ENCODE measurements at places on chromosomes 4 and X. TPM values are rescaled to one million over a fixed set of nuclear protein-coding genes. Genes with fewer than 3 reads are reported as not detected.

DNA sequence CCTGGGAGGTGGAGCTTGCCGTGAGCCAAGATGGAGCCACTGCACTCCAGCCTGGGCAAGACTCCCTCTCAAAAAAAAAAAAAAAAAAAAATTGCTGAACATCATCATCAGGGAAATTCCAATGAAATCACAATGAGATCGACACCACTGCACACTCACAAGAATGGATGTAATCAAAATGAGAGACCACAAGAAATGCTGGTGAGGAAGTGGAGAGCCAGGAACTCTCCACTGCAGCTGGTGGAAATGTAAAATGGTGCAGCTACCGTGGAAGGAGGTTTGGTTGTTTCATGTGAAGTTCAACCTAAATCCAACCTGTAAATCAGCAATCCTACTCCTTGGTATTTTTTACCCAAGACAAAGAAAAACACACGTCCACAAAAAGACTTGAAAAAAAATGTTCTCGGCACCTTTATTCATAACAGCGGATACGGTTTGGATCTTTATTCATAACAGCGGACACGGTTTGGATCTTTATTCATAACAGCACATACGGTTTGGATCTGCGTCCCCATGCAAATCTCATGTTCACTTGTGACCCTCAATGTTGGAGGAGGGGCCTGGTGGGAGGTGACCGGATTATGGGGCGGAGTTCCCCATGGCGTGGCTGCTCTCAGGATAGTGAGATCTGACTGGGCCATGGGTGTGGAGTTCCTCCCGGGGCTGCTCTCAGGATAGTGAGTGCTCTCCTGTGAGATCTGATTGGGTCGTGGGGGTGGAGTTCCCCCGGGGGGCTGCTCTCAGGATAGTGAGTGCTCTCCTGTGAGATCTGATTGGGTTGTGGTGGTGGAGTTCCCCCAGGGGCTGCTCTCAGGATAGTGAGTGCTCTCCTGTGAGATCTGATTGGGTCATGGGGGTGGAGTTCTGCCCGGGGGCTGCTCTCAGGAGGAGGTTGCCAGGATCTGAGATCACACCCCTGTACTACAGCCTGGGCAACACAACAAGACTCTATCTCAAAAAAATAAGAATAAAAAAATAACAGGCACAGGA lies 7.7 kb downstream of the GAK start:
- peak overlapping the region; percentile 44 for H3K27ac ChIP-seq
- H3K4me1 ChIP-seq, result peaks cover 74% of the 10 kb centered on the region
- no peaks in the 10 kb centered on the region for H3K27me3 ChIP-seq
- no peak for DNase-seq

MAGEA11 gene
- not detected for polyA plus RNA-seq

GRCh38 chrX:71998836-71999509 lies 88.3 kb downstream of the NHSL2 start:
- H3K4me3 ChIP-seq, result no peak overlapping the region
- peaks cover 2% of the 10 kb centered on the region for H3K4me1 ChIP-seq
- no peak overlapping the region for H3K27ac ChIP-seq
- H3K27me3 ChIP-seq, result no peaks in the 10 kb centered on the region
- no peaks in the 10 kb centered on the region for H3K36me3 ChIP-seq

DNA sequence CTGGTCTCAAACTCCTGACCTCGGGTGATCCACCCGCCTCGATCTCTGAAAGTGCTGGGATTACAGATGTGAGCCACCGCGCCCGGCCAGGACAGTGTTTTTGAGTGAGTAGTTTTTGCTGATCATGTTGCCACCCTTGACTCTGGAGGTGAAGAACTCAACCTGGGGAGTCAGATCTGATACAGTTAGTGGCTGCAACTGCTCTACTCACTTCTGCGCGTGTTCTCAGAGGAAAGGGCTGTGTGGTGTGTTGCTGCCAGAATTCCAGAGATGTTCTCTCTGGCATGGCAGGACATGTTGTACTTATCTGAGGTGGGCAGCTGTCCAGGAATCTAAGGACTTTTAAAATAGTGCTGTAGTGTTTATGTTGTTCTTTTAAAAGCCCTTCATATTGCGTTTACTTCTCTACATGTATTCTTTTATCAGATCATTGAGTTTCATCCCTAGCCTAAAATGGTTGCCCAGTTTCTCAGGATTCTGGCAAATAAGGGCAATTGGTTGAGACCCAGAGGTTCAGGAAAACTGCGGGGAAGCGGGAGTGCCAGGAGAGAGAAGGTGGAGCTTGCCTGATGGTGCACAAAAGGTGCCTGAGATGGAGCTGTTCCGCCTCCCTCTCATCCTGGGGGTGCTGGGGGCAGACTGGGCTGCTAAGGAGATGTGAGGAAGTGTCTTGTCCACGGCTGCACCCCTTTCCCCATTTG lies 97.7 kb downstream of the ARHGAP10 start:
- no peaks in the 10 kb centered on the region for H3K36me3 ChIP-seq
- no peaks in the 10 kb centered on the region for H3K27me3 ChIP-seq
- H3K27ac ChIP-seq, result no peak overlapping the region
- no peak for DNase-seq
- no peak overlapping the region for H3K4me3 ChIP-seq
- peaks cover 17% of the 10 kb centered on the region for H3K4me1 ChIP-seq

POF1B gene
- not detected for polyA plus RNA-seq

DNA sequence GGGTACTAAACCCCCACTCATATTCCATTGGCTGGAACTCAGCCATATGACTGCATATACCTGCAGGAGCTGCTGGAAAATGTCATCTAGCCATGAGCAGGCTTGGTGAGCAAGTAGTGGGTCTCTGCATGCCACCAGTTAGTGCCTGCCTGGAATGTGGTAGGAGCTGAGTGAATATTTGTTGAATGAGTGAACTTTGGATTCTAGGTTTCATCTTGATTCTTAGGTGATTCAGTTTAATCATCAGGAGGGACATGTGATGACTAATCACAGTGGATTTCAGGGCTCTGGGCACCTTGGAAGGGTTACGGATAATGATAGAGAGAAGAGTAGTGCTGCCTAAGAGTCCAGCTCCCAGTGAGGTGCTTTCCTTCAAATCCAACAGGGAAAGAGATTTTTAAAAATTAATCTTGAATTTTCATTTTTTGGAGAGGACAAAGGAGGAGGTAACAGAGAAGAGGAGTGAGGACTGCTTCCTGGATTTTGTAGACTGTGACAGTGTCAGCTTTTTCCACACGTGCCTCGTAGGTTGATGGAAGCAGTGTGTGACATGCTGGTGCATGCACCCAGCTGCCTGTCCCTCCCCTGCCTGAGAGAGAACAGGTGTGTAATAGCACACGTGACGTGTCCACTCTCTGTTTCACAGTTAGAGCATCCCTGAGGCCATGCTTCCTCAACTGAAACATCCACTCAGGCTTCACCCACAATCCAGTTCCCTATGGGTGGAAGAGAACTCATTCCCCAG lies 30.4 kb downstream of the NHS start:
- peaks cover 7% of the 10 kb centered on the region for H3K27me3 ChIP-seq
- H3K4me1 ChIP-seq, result no peaks in the 10 kb centered on the region
- H3K4me3 ChIP-seq, result no peak overlapping the region
- no peaks in the 10 kb centered on the region for H3K36me3 ChIP-seq

Data from naive thymus-derived CD8-positive, alpha-beta T cell (primary cell).